Omental fat pad (tissue), 4 donors: ENCODE measurements at places on chromosomes 3 and 15. TPM values are rescaled to one million over a fixed set of nuclear protein-coding genes. Genes with fewer than 3 reads are reported as not detected.

- no peak for DNase-seq
Observed at GRCh38 chr3:129855170-129855831, 38.2 kb downstream of the TMCC1 start.

DNA sequence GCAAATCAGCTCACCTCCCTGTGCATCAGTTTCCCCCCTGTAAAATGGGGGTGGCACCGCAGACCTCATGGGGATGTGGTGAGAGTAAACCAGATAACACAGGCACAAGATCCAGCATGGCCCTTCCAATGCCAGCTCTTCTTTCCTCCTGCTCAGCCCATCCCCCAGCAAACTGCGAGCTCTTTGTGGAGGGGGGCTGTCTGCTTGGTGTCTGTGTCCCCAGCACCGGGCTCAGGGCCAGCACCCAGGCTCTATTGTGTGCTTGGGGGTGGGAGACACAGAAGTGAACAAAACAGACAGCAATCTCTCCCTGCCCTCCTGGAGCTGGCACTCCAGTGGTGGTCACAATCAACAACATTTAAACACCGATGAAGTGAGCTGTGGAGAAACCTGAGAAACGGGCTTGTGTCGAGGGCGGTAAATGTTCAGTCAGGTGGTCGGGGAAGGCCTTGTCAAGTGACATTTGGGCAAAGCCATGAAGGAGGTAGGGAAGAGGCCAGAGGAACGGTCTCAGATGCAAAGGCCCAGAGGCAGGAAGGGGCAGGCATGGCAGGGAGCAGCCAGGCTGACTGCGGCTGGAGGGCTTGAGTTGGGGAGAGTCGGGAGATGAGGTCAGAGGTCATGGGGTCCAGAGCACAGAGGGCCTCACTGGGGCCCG is 28.4 kb downstream of the GRIP2 start:
- DNase-seq: no peak

- no peak for DNase-seq
Observed at GRCh38 chr15:77454951-77455350, 34.3 kb downstream of the HMG20A start.

PHLDB2 gene
- total RNA-seq: 261 TPM

TP63 gene
- 0.24 TPM for total RNA-seq

ST3GAL6 gene
- 19.4 TPM for total RNA-seq

DOCK3 gene
- 2.5 TPM for total RNA-seq

DNA sequence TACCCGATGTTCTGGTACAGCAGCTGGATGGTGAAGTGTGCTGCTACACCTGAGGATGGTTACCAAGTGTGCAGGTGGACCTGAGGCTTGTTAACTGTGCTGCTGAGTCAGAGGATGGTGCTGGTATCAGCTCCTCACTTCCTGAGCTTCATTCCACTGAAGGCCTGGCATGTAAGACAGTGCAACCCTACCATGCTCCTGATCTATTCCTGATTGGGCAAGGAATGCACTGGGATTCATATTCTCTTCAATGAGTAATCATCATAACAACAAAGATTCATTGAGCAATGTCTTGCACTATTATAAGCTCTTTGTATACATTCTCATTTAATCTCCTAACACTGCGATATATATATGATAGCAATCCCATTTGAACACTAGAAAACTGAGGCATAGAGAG is 62.9 kb upstream of the THSD4 start:
- DNase-seq: no peak

- DNase-seq: no peak
Observed at GRCh38 chr15:77993374-77993911, 84.1 kb downstream of the TBC1D2B start.

PARP3 gene
- 23.9 TPM for total RNA-seq

SPINK8 gene
- total RNA-seq: not detected

A4GNT gene
- not detected for total RNA-seq

GRCh38 chr3:335240-335639 is 138.7 kb downstream of the CHL1 start:
- no peak for DNase-seq

PCBP4 gene
- 23.4 TPM for total RNA-seq

DNA sequence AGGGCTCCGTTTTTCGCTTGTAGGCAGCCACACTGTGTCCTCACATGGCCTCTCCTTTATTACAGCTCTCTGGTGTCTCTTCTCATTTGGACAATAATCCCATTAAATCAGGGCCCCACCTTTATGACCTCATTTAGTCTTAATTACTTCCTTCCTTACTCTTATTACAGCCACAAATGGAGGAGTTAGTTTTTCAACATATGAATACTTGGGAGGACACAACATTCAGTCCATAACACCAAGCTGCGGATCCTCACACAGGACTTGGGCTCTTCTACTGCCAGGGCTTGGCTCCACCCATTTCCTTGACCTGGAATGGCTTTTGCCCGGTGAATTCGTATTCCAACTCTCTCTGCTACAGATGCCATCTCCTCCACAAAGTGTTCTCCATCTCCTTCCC is 74.3 kb upstream of the SLC7A14 start:
- no peak for DNase-seq

DNA sequence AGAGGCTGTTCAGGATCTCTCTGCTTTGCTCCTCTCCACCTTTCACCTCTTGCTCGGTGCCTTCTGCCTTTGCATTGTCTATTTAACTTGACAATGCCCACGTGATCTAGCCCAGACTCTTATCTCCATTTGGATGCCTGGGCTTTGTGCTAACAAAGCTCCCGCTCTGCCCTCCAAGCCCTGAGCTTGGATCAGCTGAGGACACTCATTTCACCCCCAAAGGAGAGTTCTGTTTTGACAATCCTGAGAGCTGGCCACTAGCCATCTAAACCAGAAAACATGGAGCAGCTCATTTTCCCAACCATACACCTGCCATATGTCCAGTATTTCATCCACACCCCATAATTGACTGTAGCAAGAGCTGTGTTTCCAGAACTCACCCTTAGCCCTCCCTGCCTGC is 12.8 kb downstream of the GPR176 start:
- DNase-seq: no peak

DNA sequence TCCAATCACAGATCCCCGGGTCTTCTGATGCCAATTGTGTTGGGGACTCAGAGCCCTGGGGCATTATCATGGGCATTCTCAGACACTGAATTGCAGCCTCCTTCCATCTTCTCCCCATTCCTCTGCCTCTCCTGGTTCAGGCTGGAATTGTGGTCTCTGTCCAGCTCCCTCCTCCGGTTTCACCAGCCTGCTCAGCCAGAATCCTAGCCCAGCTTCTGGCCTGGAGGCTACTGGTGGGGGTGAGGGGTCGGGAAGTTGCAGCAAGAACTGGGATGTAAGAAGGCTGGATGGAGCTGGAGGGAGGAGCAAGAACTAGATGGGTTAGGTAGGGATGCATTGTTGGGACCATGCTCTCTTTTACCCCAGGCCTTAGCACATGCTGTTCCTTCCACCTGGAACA is 53.5 kb downstream of the TLE3 start:
- no peak for DNase-seq

GRCh38 chr3:108495717-108496116 is 14.7 kb downstream of the MYH15 start:
- no peak for DNase-seq

AADAC gene
- 0.95 TPM for total RNA-seq

CCR3 gene
- total RNA-seq: not detected

AHSG gene
- not detected for total RNA-seq

ACOX2 gene
- total RNA-seq: 12.5 TPM

DNA sequence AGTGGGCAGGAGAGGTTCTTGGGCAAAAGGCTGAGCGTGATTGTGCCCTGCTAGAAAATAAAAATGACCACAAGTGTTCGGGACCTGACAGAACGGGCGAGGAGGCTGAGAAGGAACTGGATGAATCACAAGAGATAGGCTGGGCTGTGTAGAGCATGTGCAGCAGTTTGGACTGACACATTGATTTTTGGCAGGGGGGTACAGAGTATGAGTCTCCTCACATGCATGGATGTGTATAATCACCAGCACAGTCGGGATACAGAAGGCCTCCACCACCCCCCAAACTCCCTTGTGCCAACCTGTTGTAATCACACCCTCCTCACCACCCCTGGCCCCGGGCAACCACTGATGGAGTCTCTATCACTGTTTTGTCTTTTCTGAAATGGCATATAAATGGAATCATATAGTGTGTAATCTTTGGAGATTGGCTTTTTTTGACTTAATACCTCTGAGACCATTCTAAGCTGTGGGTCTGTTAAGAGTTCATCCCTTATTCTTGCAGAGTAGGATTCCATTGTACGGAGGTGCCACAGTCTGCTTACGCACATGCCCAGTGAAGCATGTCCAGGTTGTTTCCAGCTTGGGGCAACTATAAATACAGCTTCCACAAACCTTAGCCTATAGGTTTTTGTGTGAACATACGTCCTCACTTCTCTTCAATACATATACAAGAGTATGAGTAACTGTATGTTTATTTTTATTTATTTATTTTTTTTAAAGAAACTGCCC is 438.8 kb downstream of the FOXP1 start:
- DNase-seq: no peak

CLSTN2 gene
- 40.5 TPM for total RNA-seq

HIGD1A gene
- 195 TPM for total RNA-seq

PLA2G4D gene
- total RNA-seq: not detected

ANKRD63 gene
- not detected for total RNA-seq

TRPM1 gene
- not detected for total RNA-seq

IL17RC gene
- 59.7 TPM for total RNA-seq

DNA sequence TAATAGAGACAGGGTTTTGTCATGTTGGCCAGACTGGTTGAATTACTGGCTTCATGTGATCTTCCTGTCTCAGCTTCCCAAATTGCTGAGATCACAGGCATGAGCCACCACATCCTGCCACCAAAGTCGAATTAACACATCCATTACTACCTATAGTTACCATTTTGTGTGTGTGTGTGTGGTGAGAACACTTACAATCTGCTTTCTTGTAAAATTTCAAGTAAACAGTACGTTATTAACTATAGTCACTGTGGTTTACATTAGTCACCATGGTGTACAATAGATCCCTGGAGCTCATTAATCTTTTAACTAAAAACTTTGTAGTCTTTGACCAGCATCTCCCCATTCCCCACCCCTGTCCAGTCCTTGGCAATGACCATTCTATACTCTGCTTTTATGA is 270.0 kb downstream of the NAALADL2 start:
- no peak for DNase-seq

HCN4 gene
- not detected for total RNA-seq

DNA sequence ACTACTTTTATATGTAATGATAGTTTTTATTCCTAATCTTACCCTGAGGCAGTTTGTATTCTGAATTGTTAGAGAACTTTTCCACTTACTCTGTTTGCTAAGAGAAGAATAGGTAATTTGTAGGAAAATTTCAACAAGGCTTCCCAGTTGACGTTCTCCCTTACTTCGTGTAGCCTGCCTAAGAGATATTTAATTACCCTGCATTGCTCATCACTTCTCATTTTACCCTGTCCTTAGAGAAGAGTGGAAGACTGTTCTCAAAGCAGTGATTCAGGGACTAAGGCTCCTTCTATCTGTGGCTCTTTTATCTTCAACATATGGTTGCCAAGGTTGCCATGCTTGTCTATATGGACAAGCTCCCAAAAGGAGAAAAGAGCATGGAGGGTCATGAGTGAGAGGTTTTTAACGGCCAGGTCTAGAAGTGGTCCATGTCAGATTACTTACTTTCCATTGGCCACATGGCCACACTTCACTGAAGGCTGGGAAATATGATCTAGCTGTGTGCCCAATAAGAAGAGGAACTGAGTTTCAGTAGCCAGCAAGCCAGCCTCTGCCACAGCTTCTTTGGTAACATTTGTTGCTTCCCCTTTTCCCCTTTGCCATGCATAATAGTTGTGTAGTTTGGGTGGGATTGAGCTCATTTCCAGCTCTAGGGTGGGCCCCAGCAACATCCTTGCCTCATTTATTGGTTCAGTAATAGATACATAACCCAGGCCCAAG is 22.1 kb downstream of the PDE8A start:
- no peak for DNase-seq

- no peak for DNase-seq
Observed at GRCh38 chr15:90513448-90513847, 16.3 kb upstream of the CRTC3 start.

SGO1 gene
- not detected for total RNA-seq

- no peak for DNase-seq
Observed at GRCh38 chr3:69011096-69011730, 2.3 kb downstream of the EOGT start.

CCDC39 gene
- 0.28 TPM for total RNA-seq

UACA gene
- total RNA-seq: 58.5 TPM

GRCh38 chr15:66877477-66878271 is 175.6 kb downstream of the SMAD6 start:
- DNase-seq: no peak

NTRK3 gene
- 3.6 TPM for total RNA-seq

PPP1R14D gene
- not detected for total RNA-seq

PCLAF gene
- not detected for total RNA-seq

LRRC34 gene
- 3.5 TPM for total RNA-seq

NANOGP8 gene
- total RNA-seq: 0.82 TPM

DNA sequence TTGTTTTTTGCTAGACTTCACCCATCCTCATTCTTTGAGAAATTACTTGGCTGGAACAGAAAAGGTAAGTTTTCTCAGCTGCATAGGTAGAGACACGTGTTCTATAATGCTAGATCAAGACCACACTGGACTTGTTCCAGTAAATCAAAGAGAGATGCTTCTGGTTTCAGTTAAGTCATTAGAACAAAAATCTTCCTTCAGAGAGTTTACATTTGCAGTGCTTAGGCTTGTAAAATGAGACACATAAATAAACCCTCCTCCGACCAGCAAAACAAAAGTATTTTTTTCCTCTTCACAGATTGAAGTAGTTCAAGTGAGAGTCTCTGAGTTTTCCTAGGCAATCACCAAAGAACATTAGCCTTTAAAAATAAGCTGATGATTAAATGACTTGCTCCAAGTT is 87.3 kb upstream of the PROK2 start:
- no peak for DNase-seq

DNA sequence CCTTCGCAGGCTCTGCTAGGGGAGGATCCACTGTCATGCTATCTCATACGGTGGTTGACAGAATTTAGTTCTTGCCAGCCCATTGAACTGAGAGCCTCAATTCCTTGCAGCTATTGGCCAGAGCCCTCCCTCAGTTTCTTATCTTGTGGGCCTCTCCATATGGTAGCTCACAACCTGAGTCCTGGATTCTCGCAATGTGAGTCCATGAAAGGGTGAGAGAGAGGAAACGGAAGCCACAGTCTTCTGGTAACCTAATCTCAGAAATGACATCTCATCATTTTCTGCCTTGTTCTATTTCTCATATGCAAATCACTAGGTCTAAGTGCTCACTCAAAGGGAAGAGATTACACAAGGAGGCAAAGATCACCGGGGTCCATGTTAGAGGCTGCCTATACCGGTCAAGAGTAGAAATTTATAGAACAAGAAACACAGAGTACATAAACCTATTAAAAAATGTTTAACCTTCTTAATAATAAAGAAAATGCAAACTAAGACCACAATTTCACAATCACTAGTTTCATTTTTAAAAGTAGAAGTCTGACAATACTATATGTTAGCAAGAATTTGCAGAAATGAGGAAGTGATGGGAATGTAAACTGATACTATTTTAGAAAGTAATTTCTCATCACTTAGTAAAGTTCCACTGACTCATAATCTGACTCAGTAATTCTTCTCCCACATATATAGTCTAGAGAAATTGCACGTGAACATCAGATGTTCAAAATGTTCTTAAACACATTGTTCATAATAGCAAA is 378.4 kb upstream of the AGTR1 start:
- no peak for DNase-seq

GRCh38 chr15:100263721-100264455 is 77.9 kb downstream of the ADAMTS17 start:
- no peak for DNase-seq
